ENCODE measurements at places on chromosomes 11 and 22.

DNA sequence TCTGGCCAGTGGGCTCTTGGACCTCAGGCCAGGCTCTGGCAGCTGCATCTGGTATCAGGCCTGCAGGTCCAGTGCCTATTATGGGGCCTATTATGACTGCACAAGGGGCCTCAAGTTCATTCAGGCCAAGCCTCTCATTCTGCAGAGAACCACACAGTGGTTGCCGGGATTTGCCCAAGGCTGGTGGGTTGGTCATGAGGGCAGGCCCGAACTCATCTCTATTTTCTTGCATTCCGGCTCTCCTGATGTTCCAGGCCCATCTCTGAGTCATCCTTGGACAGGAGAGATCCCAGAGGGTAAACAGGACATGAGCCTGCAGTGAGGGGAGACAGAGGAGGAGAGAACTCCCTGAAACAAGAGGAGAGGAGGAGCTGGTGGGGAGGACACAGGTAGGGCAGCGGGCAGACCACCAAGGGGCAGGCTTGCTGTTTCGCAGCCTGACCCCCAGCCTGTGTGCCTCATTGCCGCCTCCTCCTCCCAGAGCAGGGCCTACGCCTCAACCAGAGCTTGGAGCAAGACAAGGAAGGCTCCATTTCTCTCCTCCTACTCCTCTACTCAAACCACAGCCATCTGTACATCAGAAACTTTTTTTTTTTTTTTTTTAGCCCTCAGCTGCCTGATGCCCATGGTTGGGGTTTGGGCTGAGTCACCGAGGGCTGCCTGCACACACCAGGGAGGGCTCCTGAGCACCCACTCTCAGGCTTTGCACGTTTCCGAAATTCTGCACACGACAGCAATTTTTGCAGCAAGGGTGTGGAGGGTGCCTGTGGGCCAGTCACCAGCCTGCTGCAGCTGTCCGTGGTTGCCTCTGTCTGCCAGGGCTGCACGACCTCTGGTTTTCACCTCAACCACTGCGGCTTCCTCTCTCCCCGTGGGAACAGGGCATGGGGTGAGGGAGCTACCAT lies 12.7 kb upstream of the TREH start:
- peak; percentile 61 for DNase-seq

GRCh38 chr11:128472128-128473089 lies 114.9 kb downstream of the ETS1 start:
- DNase-seq: no peak

DNA sequence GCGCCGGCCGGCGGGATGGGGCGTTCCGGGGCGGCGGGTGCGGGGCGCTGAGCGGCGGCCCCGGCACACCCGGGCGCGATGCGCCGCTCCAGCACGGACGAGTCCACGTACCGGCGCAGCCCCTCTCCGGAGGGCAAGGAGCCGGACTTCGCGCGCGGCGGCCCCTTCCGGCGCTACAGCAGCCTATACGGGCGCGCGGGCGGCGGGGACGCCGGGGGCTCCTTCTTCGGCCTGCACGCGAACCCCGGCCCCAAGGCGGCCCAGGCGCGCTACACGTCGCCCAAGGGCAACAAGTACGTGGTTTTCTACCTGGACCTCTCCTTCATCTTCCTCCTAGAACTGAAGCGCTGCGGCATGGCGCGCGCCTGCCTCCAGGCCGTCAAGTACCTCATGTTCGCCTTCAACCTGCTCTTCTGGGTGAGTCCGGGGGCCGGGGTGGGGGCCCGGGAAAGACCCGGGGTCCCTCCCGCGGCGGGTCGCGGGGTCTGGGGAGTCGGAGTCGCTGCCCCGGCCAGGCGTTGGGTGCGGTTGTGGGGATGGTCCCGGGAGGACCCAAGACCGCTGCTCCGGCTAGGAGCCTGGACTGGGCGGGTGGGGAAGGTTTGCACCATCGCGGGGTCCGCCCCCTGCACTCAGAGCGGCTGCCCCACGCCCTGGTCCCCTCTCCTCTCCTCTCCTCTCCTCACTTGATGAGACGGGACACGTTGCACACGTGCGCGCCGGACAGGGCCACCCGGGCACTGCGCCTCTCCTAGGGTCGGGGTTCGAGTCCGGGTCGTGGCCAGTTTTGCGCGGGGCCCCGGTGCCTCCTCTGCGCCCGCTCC lies 7.5 kb downstream of the TSPAN4 start:
- DNase-seq: no peak

DNA sequence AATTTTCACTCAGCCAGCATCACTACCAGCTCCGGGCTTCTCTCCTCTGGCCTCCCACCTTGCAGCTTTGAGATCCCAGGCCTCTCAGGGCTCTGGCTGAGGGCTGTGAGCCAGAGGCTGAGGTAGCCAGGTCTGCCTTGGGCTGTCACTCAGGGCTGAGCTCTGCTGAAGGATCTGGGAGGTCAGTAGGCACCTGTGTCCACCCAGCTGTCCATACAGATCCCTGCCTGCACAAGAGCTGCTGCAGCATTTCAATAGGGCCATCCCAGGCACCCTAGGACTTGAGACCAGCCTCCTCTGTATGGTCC lies 12.6 kb downstream of the KCNQ1OT1 start:
- DNase-seq: no peak

- DNase-seq: no peak
Observed at GRCh38 chr22:22210889-22211833, 33.4 kb upstream of the VPREB1 start.

DNA sequence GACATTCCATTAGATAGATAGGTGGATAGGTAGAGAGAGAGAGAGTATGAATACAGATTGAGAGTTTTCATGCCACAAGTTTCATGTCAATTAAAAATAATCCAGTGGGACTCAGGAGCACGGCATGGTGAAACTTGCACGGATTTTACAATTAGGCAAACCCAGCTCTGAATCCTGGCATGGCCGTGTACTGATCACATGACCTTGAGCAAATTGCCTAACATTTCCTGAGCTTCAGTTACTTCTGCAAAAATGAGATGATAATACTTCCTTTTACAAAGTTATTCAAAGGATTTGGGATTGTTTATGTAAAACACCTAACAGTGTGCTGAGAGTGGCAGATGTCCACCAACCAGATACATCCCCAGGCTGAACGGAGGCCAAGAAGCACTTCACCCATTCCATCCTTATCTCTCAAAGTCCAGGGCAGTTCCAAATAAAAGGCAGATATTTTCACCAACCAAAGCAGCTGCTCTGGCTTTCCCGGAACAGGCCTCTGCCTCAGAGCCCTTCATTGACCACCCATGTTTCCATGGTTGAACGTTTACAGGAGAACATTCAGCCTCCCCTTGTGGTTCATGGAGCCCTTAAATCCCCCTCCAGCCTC lies 17.9 kb downstream of the APLNR start:
- DNase-seq: no peak

DNA sequence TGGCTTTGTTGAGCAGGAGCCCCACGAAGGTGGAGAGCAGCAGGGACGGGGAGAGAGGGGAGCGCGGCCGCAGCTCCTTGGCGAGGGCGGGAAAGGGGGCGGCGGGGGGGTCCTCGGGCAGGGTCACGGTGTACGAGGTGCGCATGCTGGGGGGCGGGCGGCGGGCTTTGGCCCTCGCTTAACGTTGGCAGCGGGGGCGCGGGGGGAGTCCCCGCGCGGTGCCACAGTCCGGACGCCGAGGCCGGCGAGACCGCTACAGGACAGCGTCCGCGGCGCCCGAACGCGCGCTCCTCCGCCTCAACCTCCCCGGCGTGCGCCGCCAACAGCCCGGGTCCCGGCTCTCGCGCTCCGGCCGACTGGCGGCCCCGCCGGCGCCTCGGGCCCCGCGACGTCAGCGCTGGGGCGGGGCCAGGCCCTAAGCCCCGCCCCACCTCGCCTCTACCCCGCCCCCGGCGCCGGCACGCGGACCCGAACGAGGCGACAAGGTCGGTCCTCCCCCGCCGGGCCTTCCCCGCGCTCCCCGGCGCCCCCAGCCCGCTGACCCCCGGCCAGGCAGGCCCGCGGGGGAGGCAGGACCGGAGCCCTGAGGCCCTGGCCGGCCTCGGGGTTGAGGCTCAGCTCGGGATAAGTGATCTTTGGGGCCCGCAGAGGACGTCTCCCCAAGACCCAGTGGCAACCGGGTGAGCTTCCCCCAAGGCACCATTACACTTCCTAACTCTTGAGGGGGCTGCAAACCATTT lies 17.5 kb downstream of the USP2 start:
- DNase-seq: peak; percentile 25

DNA sequence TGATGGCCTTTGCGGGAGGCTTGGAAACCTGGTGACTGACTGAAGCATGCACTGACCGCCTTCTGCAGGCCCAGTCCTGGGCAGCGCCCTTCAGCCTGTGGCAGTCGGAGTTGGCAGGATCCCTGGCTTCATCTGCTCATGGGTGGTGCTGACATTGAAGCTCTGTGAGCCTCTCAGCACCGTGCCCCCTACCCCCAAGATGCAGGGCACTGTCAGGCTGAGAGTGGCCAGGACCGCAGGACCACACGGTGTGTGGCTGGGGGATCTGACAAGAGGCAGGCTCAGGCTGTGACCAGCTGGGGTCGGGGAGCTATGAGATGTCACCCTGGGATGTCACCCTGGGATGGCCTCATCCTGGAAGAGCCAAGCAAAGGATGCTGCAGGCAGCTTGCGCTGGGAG lies 32.7 kb downstream of the TBC1D22A start:
- DNase-seq: no peak

DNA sequence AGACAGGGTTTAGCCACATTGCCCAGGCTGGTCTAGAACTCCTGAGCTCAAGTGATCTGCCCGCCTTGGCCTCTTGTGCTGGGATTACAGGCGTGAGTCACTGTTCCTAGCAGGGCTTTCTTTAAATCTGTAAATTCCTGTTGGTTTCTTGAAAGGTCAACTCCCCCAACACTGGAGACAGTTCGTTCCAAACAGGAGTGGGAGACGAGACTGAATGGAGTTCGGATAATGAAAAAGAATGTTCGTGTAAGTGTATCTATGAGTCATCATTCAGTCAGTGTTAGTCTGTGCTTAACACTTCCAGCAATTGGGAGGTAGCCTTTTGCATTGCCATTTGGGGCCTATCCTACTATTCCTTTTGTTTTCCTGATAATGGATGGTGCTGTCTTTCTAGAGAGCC lies 10.0 kb upstream of the BACE1-AS start:
- DNase-seq: no peak

DNA sequence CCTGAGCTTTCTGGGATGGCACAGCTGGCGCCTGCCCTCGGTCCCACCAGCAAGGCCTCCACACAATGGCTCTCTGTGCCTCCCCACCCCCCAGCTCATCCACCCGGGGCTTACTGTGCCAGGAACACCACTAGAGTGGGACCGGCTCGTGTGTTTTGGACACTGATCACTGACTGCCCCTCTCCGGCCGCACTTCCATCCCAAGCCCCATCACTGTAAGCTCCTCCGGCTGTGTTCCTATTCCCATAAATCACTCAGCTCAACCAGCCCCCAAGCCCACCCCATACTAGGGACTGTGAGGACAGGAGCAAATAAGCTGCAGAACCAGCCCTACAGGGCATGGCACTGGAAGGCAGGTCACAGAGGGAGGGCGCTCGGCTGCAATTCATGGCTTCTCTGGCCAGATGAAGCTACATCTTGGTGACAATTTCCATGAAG lies 7.3 kb downstream of the APBB1 start:
- no peak for DNase-seq

GRCh38 chr11:30617762-30618161 lies 31.6 kb upstream of the MPPED2 start:
- no peak for DNase-seq

DNA sequence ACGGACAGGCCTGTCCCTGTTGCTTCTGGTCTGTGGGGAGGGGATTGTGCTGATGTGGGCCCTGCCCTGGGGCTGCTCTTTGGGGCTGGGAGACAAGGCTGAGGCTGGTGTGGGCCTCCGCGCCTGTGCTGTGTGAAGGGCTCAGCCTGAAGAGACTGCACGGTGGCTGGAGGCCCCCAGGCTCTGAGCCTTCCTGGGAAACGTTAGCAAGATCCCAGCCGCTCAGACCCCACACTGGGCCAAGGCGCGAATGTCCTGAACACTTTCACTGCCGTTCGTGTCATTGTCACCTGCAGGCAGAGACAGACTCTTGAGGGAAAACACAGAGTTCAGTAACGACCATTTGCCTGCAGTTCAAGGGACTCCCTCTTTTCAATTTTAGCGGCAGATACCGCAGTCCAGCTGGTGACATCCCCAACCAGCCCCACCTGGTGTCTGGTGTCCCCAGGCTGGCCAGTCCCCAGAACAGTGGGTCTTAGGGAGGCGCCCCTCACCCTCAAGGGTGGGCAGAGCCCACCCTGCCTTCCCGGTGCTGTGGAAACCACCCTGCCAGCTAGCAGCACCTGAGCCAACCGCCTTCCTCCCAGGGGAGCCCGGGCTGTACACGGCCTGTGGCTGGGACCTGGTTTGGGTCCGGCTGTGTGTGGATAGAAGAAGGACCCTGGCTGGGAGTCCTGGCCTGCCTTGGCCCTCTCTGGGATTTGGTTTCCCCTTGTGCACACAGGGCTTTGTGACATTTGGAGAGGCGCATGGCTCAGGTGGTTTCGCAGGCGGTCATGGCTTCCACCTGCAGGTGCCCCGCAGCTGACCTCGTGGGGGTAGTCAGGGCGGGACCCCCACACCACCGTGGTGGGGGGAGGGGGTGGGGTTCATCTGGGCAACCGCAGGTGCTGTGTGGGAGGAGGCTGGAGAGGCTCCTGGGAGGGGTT lies 5.7 kb downstream of the PANX2 start:
- no peak for DNase-seq

- DNase-seq: no peak
Observed at GRCh38 chr22:27985323-27986275, 66.5 kb upstream of the PITPNB start.

GRCh38 chr22:49992921-49993648 lies 19.5 kb downstream of the IL17REL start:
- peak; percentile 50 for DNase-seq

GRCh38 chr22:43312608-43313007 lies 30.6 kb downstream of the SCUBE1 start:
- DNase-seq: no peak

DNA sequence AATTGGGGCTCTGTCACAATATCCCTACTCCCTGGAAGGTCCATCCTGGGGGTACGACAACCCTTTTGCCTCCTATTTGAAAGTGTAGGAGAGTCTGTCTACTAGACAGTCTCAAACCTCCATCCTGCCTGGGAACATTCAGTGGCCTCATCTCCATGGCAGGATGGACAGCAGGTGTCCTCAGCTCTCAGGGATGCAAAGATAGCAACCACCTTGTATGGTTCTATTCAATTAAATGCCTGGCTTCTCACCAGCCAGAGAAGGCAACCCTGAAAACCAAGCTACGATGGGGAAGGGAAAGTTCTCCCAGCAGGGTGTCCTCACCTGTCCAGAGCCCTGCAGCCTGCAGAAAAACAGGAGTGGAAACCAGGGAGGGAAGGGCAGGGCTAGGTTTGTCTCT lies 164.9 kb downstream of the MIAT start:
- DNase-seq: no peak

DNA sequence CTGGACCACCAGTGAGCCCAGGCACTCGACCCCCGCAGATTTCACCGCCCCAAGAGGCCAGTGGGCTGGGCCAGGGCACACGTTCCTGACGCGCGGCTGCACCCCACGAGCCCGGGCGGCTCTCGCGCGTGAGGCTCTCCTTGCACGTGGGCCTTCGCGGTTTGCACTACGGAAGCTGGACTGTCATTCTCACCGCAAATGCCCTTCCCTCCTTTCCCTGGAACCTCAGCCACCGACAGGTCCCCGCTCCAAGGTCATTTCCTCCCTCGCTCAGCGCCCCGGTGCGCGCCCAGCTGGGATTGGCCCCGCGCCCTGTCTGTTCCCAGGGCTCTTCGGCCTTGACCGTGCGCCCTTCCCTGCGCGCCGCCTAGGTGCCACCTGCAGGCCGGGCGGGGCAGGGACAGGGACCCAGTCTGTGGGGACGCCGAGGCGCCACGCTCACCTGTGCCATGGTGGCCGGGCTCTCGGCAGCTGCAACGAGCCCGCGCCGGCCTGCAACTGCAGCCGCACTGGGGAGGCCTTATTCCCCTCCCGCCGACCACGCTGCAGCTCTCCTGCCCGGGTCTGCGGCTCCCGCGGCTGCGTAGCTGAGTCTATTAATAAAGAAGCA lies 2.1 kb upstream of the CPT1A start:
- peak; percentile 55 for DNase-seq

GRCh38 chr11:92758241-92758780 lies 211.1 kb upstream of the MTNR1B start:
- no peak for DNase-seq

Measured in stimulated activated CD8-positive, alpha-beta memory T cell treated with anti-CD3 and anti-CD28 coated beads, Interleukin-15, amount 100 ng/mL, for 4 hours (primary cell).